Left renal pelvis (tissue), 4 donors: ENCODE measurements at places on chromosomes 11 and 22. TPM values are rescaled to one million over a fixed set of nuclear protein-coding genes. Genes with fewer than 3 reads are reported as not detected.

DNA sequence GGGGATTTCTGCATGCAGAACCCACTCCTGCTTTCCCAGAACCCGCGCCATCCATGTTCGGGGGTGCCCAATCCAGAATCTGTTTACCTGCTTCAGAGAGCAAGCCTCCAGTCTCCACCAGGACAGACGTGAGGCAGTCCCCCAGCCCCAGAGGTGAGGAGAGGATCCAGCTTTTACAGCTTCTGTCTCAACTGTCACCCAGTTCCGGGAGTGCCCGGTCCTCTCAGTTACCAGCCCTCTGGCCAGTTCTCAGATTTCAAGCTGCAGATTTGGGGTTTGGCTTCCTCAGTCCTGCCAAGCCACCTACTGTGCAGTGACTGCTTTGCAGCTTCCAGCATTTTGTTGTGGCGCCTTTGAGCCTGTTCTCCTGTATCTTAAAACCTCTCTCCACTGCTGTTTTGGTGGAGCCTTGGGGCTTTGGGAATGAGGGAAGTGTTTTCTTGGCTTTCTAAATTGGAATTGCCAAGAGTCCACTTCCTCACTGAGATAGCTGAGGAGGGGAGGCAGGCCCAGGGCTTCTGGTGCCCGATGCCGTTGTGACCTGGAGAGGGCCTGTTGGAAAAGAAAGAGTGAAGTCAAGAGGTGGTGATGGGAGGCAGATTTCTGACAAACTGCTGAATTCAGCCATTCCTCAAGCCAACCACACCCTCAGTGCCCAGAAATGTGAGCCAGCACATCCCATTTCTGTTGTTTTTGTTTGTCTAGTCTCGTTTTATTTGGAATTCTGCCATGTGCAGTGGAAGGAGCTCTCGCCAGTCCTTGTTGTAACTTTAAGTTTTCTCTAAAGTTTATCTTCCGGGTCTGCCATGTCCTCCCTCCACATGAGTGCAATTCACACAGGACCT, 513.4 kb downstream of the TBC1D22A start:
- no peak for DNase-seq

DNA sequence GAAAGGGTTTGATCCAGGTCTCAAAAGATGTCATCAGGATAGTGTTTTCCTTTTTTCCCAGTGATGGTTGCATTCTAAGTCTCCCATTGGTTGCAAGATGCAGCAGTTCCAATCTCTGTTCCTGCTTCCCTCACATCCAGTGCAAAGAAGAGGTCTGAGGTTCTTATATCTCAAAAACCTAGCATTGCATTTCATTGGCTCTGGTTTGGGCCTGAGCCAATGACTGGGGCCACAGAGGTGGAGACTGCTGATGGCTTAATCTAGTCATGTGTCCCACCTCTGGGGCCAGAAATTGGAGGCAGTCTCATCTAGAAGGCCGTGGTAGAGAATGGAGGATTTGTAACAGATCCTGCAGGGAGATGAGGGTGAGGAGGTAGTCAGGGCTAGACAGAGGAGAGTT, 13.2 kb upstream of the MICAL2 start:
- no peak for DNase-seq

DNA sequence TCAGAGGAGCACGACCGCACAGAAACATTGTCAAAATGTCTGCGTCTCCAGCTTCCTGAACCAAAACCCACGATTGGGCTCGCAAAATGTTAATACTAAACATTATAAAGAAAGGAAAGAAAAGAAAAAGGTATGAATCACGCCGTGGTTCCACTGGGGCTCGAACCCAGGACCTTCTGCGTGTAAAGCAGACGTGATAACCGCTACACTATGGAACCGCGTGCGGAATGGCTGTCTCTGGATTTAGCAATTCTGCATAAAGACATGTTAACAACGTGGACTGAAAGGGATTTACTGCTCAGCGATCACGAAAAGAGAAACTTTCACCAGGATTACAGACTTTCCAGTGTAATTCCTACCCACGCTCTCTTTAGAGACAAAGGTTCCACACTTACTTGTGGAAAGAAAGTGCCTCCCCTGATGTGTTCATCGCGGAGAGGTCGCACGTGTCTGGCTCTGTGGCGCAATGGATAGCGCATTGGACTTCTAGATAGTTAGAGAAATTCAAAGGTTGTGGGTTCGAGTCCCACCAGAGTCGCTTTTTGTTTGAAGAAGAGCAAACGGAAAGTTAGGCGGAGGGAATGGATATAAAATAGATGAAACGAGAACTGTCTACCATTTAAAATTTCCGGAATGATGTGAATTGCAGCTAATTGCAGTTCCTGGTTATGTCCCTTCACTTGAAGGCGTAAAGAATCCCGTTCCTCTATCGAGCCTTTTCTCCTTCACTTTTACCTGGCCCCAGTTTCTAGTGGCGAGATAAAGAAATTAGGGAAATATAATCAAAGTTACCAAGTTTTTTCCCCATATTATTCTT, 39.7 kb downstream of the OR4D9 start:
- no peak for DNase-seq

DNA sequence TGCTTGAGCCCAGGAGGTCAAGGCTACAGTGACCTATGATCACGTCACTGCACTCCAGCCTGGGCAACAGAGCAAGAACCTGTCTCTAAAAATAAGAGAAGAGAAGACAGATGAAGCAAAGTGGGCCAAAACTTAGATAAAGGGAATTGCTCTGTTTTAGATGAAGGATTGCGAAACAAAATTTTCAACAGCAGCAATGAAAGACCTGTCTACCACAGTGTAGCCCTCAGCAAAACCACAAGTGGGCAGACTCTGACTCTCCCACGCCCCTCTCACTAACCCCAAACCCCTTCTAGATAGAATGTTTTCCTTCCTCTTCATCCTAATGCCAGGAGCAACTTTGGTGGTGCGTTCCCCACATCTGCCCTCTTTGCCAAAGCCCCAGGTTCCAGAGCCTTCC, 105.6 kb upstream of the ALDH3B2 start:
- no peak for DNase-seq

Gene MMP12
- polyA plus RNA-seq = 2.6 TPM

Gene UCP2
- 77.3 TPM for polyA plus RNA-seq
